ENCODE measurements at places on chromosomes 1 and 21. TPM values are rescaled to one million over a fixed set of nuclear protein-coding genes. Genes with fewer than 3 reads are reported as not detected.

The RIPPLY3 gene
- total RNA-seq = 0.60 TPM

The TMEM61 gene
- 0.71 TPM for total RNA-seq

The INKA2 gene
- total RNA-seq = 5.1 TPM

The C2CD4D gene
- total RNA-seq = 0.27 TPM

The TCEANC2 gene
- total RNA-seq = 7.1 TPM

The TACSTD2 gene
- 22.6 TPM for total RNA-seq

The FAAH gene
- total RNA-seq = 39.7 TPM

The HCN3 gene
- 7.4 TPM for total RNA-seq

The FBXO28 gene
- total RNA-seq = 48.5 TPM
